ENCODE measurements at places on chromosomes 11 and 22.

- no peak for DNase-seq
Measured at GRCh38 chr11:75028321-75028720, 39.6 kb downstream of the NEU3 start.

- no peak for DNase-seq
Measured at GRCh38 chr11:25970726-25971508, 361.0 kb upstream of the ANO3 start.

- DNase-seq = no peak
Measured at GRCh38 chr11:134686460-134687061, 274.5 kb upstream of the B3GAT1 start.

DNA sequence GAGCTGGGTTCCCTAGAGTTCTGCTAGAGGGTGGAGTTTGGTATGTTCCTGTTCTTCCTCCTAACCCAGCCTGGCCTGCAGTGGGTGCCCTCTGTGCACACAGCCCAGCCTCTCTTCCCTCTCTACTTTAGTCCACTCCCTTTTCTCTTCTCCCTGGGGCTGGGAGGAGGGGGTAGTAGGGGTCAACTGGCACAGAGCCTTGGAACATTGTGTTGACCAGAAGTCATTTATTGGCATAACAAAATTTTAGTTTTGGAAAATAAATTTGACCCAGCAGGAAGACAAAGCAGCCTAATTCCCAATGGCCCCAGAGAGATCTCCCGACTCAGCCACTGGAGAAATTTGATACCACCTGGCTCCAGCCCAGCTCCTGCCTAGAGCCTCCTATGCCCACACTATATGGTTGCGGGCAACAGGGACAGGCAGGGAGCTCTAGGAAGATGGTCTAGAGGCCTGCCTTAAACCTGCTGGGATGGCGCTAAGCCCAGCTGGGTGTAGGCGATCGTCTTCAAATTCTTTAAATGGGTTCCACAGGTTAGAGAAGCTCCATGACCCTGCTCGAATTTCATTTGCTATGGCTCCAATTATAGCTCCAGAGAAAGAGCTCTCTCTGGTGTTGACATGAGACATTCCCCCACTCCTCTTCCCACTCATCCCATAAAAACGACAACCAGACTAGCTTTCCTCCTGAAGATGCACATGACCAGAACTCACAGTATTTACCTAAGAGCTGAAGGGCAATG is 9.9 kb downstream of the PCSK7 start:
- DNase-seq = no peak
